AG09319 (cell line): ENCODE measurements at places on chromosomes 7 and 10.

DNA sequence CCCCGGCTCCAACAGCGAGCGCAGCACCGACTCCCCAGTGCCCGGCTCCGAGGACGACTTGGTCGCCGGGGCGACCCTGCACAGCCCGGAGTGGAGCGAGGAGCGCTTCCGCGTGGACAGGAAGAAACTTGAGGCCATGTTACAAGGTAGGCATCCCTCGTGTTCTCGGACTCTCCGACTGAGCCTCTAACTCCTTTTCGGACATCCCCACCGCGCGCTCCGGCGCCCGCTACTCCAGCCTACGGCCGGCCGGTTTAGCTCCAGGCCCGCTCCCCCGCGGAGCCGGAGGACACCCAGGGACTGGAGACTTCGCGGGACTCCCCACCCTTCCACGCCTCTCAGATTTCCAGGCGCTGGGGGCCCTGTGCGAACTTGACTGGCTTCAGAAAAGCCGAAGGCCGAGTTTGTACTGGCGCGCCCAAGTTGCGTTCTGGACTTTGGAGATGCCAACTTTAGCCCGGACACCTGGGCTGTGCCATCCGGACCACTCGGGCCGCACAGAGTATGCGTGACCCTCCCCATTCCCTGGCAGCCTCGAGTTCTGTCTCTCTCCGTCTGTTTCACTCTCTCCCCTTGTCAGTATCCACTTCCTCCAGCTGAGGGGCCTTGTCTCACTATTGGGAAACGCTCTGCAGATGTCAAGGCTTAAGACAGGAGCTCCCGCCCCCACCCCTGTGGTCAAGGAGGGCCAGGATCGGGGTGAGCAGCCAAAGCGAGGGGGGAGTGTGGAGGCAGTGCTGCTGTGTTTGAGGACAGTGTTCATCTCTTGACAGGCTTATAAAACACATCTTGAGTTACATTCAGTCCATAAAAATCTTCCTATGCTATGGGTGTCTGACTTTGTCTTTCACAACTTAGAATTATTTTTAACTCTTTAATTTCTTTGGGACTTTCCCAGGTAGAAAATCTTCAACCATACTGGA lies 777 bp downstream of the BICC1 start:
- DNase-seq: peak; percentile 69

GRCh38 chr7:3455806-3456595 lies 154.9 kb downstream of the SDK1 start:
- no peak for DNase-seq

- DNase-seq: no peak
Observed at GRCh38 chr7:133977409-133978274, 149.5 kb upstream of the LRGUK start.

DNA sequence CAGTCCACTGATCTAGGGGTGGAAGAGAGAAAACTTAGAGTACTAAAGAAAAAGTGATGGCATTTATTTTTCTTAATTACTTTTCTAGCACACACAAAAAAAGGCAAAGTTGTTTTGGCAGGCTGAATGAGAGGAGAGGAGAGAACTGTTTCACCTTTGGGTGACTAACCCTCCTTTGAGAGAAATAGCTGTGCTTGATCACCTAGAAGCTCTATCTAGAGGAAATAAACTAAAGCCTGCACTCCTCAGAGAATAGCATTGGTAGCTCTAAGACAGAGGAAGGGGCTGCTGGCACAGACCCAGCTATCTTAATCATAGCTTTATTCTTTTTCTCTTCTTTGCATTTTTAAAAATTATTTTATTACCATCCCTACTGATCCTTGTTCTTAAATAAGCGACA lies 6.3 kb downstream of the TMEM243 start:
- no peak for DNase-seq

GRCh38 chr10:25867321-25867720 lies 66.7 kb upstream of the MYO3A start:
- DNase-seq: no peak

DNA sequence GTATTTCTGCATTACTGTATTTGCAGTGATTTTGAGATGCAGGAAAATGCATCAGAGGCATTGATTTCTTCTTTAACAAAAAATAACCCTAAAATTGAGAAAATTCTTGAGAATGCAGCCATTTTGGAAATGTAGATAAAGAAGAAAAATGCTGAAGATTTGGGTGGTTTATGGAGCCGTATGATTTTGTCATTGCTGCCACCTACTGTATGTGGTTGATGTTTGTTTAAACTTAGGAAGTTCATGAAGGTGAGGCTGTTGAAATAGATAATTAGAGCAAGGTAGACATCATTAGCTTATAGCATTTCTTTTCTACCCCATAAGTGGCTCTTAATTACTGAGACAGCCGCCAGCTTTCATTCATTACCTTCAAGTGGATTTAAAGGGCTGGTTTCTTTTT lies 92.1 kb upstream of the SAMD8 start:
- DNase-seq: no peak

DNA sequence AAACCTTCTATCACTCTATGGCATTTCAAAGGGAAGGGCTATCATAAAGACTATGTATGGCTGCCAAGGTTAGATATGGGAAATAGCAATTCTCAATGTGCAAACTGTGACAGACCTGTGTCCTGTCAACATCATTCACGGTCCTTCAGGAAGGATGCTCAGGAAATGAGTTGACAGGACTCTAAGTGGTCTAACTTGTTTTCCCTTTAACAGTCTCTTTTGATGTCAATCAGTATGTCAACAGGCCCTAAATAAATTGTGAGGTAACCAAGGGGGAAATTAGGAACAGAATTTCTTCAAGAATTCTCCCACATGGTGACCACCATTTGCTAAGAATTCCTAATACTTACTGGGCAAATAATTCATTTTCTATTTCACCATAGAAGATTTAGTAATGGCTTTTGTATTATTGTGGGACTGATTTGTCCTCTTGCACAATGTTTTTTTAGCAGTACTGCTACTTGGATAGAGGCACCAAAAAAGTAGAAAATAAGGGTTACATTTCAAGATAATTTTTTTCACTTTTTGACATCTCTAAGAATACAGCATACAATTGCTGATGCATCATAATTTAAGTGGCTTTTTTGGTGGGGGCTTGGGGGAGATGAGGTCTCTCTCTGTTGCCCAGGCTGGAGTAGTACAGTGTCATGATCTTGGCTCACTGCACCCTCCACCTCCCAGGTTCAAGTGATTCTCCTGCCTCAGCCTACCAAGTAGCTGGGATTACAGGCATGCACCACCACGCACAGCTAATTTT lies 275.8 kb downstream of the CACNA2D1 start:
- no peak for DNase-seq

GRCh38 chr10:97757471-97757870 lies 14.3 kb downstream of the SFRP5 start:
- DNase-seq: no peak

GRCh38 chr7:67008260-67008659 lies 11.6 kb downstream of the TYW1 start:
- DNase-seq: no peak

- DNase-seq: no peak
Observed at GRCh38 chr10:96560966-96561887, 25.6 kb downstream of the TM9SF3 start.

DNA sequence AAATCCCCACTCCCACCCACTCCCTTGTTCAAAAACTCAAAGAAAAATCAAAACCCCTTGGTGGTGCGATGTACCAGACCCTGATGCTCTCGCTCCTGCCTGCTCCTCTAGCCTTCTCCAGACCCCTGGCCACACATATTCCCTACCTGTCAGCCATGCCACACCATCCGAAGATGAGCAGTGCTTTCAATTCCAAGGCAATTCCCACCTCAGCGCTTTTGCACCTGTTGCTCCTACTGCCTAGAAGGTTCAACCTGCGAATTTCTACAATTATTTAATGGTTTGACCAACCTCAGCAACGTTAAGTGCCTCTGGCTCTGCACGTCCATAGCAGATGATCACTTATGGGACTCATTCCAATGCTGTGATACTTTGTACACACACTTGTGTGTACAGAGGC lies 11.1 kb downstream of the SLC16A12 start:
- DNase-seq: no peak

DNA sequence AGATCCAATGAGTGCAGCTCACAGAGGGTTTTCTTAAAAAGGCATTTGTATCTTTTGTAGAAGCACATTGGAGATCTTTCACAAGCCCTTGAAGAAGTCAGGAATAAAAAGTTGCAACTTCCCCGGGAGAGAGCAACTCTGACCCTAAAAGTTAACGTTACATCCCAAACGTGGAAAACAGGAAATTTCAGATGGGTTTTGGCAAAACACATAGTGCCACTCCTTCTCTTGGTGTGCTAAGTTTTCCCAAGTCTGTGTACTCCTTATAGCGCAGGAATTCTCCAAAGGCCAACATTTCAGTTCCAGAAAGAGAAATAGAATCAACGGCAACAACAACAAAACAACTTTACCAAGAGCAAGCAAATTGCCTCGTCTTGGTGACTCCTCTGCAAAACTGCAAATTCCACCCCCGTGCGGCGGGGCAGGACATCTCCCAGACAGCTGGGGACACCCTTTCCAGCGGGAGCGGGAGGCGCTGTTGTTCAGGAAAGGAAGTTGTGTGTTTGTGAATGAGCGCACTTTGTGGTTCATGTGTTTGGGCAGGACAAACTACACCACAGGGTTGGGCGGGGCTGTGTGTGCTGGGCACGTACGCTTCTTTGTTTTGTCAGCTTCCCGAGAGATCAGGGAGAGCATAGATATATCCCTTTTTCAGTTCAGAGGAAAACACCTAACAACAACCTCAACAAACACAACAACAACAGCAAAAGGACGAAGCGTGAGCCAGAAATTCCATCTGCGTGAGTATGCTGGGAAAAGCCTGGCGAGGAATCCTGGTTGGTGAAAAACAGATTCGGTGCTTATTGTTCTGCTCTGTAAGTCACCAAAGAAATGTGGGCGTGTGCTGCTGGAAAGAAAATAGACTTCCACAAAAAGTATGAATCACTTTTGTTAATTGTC lies 294.7 kb upstream of the PITRM1 start:
- peak; percentile 95 for DNase-seq

DNA sequence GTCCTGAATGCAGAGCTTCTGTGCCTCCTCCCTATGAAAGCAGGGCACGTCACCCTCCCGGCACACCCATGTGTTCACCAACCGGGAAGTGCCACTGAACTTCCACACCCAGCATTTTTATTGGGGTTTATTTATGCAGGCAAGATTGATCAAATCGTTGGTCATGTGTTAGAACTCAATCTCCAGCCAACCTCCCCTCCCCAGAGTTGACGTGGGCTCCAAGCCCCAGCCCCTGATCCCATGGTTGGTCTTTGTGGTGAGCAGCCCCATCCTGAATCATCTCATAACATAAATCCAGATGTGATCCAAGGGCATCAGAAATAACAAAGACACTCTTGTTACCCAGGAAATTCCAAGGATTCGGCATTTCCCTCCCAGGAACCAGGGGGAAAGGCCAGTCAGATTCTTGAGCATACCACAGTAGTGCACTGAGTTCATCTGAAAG lies 151.2 kb downstream of the TPST1 start:
- DNase-seq: peak; percentile 14

DNA sequence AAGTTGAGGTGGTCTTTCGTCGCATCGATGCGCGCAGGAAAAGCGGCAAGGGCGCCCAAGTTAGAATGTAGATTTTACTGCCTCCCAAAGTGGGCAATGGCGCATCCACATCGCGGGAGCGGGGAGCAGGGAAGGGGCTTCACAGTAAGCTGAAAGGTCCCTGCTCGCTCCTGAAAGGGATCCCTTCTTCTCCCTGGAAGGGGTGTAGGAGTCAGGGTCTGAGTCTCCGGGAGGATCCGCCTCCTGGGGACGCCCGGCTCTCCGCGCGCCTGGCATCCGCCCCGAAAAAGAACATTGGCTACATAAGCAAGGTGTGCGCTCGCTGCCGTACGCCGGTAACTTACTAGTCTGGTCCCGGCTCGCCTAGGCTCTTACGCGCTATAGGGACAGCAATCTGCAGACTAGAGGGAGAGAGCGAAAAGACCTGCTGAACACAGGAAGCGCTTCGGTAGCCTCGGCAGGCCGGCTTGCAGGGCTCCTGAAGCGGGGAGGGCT lies 804 bp downstream of the UNC5B start:
- DNase-seq: no peak

DNA sequence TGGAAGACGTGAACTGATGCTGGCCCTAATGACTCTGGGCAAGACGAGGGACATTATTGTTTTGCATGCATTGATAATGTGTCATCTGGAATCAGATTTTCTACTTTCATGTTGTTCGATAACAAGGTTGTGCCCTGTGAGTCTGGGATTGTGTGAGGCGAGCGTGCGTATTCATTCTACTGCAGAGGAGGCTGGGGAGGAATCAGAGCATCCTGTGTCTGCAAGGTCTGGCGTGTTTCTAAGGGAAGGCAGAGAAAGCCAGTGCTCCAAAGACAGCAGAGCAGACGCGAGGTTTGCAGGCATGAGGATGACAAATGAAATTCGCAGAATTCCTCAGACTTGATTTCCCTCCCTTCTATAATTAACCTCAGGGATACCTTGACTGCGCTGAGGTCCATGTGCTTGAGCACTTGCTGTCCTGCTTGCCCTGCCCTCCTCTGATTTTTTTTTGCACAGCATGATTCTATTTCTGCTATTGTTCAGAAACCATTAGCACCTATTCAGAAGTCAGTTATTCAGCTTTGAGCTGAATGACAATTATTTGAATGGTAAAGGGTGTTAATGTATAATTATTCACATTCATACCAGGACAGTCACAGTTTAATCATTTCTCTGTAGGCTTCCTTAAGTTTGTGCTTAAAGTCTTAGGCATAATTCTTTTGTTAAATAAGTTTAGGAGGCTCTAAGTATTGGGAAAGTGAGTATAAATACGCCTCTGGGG lies 233.6 kb downstream of the EBF3 start:
- DNase-seq: no peak

DNA sequence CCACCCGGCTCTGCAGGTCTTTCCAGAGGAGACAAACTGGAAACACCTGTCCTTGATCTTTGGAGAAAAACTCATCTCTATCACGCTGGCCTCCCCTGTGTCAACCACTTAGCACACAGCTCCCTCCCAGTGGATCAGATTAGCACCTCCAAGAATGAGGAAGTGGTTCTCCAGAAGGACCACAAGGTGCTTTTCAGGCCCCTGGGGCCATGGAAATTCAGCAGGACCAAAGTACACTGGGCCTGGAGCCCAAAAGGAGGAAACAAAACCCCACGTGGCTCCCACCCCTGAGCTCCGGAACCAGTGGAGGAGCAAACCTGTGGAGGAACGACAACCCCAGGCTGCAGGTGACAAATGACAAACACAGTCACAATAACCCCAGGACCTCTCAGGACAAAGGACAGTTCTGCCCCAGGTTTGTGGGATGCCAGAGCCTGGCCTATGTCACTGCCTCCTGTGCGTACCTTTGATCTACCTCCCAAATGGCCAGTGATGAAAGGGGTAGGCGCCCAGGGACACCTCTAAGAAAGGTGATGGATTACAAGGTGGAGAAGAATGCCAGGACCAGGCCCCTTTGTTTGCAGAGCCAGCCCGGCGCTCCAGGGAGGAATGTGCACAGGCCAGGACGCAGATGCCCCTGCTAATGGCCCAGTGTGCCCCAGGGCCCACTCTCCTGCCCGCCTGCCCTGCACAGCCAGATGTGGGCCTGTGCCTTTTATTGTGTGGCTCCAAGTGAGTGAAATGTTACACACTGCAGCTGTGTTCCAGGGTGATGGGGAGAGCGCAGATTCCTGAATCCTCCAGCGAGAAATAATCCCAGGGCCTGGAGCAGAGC lies 5.7 kb downstream of the TNS3 start:
- no peak for DNase-seq

GRCh38 chr10:63866747-63867140 lies 345.5 kb downstream of the REEP3 start:
- DNase-seq: no peak

- DNase-seq: no peak
Observed at GRCh38 chr7:64628192-64628591, 37.7 kb upstream of the ZNF107 start.
